T-cell (primary cell): ENCODE measurements at places on chromosomes 4 and X.

DNA sequence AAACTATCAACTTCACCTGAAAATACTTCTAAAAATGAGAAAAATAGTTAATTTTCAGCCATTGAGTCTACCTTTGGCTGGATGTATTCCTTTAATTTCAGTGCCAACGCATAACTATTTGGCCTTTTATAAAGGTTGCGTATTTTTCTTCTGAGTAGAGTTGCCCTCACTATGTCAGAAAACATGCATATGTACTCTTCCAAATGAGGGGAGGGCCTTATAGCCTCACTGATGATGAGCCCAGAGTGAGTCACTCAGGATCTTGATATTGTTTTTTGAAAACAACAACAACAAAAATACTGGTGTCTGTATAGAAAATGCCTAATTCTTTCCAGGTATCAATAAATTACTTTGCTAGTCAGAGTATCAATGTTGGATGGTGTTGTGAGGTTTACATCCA is 349.3 kb downstream of the FBXO8 start:
- DNase-seq = no peak

DNA sequence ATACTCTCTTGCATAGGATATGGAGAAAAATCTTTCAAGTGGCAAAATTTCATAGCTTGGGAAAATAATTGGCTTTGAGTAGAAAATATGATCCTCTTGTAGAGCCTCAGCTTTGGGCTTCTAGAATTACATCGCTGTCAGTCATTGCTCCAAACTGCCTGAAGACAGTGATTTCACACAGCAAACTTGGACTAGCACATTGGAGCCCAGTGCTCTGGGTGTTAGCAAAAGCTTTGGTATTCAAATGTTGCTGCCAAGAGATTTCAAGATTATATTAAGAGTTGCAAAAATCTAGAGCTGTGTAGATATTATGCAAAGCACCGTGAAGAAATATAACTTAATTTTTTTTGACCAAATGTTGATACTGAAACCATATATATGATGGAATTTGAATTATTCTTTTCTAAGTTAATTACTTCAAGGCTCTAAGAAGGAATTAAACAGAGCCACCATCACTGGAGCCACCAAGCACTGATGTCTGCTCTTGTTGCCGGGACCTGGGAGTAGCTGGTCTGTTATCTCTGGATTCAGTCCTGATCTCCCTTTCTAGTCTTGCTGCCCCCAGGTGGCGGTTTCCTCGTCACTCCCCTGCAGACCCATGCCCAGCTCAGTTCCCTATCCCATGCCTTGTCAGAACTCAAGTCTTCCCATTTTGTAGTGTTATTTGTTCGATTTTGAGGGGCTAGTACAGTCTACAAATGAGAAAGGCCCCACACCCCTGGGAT is 260.7 kb upstream of the SFRP2 start:
- DNase-seq = no peak

- no peak for DNase-seq
These were observed 103.8 kb downstream of the SHOX start for GRCh38 chrX:734362-734761.

GRCh38 chr4:67779631-67780030 is 25.4 kb upstream of the GNRHR start:
- no peak for DNase-seq
